ENCODE measurements at places on chromosomes 7 and 10. TPM values are rescaled to one million over a fixed set of nuclear protein-coding genes. Genes with fewer than 3 reads are reported as not detected.
A peak's percentile ranks its signal among the peaks of the same experiment; 100 is the strongest.

- no peaks in the 10 kb centered on the region for H3K4me1 ChIP-seq
- H3K27me3 ChIP-seq: no peaks in the 10 kb centered on the region
- H3K36me3 ChIP-seq: no peaks in the 10 kb centered on the region
- no peak overlapping the region for H3K4me3 ChIP-seq
- DNase-seq: peak; percentile 84
These were observed 19.1 kb downstream of the DPYSL4 start for GRCh38 chr10:132205650-132206376.

The ITPRID1 gene
- total RNA-seq: not detected

GRCh38 chr10:74787457-74787856, 38.9 kb upstream of the KAT6B start:
- no peaks in the 10 kb centered on the region for H3K4me1 ChIP-seq
- no peak for DNase-seq
- H3K36me3 ChIP-seq: no peaks in the 10 kb centered on the region
- no peak overlapping the region for H3K4me3 ChIP-seq

- DNase-seq: no peak
- H3K36me3 ChIP-seq: no peaks in the 10 kb centered on the region
- peaks cover 10% of the 10 kb centered on the region for H3K4me1 ChIP-seq
These were observed 20.3 kb upstream of the CD36 start for GRCh38 chr7:80618096-80618495.

DNA sequence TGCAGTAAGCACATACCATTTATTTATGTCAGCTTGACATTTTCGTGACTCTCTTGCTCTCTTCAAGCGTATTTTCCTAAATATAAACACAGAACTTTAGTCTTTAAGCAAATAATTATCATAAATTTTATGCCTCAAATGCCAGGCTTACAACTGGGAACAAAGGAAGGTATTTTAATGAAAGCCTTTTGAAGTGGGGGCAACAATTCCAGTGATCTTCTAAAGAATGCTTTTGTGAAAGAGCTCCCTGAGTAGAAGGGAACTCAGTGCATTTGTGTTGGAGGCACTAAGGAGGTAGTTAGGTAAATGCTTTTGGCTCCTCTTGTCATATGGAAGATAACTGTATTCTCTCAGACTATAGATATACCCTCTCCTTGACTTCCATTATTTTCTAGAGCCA, 104.9 kb downstream of the VPS50 start:
- peaks cover 2% of the 10 kb centered on the region for H3K4me1 ChIP-seq
- no peak for DNase-seq
- no peaks in the 10 kb centered on the region for H3K36me3 ChIP-seq
- H3K4me3 ChIP-seq: no peak overlapping the region
- H3K27me3 ChIP-seq: no peaks in the 10 kb centered on the region

The CCDC136 gene
- 7.2 TPM for total RNA-seq

The LMBR1 gene
- 44.8 TPM for total RNA-seq

- H3K27me3 ChIP-seq: no peaks in the 10 kb centered on the region
- H3K4me1 ChIP-seq: no peaks in the 10 kb centered on the region
- H3K27ac ChIP-seq: no peak overlapping the region
- H3K4me3 ChIP-seq: no peak overlapping the region
These were observed 6.5 kb downstream of the C10orf95 start for GRCh38 chr10:102444851-102445250.

The IQUB gene
- 0.88 TPM for total RNA-seq

DNA sequence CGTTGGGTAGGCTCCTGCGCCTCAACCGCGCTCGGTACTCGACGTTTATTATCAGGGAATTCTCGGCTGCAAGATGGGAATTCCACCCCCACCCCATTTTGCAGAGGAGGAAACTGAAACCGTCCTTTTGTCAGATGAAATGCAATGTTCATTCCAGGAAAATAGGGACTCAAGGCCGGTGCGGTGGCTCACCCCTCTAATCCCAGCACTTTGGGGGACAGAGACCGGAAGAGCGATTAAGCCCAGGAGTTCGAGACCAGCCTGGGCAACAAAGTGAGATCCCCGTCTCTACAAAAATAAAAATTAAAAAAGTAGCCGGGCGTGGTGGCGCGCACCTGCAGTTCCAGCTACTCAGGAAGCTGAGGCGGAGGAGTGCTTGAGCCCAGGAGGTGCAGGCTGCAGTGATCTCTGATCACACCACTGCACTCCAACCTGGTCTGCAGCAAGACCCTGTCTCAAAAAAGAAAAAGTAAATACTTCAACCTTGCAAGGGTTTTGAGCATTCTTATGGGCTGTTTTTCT, 720 bp upstream of the RFC2 start:
- no peak for DNase-seq
- H3K27ac ChIP-seq: peak overlapping the region; percentile 98
- peak overlapping the region; percentile 99 for H3K4me3 ChIP-seq
- H3K36me3 ChIP-seq: peaks cover 5% of the 10 kb centered on the region

GRCh38 chr7:30467271-30467670, 11.3 kb downstream of the NOD1 start:
- DNase-seq: no peak
- H3K4me3 ChIP-seq: no peak overlapping the region
- H3K27me3 ChIP-seq: no peaks in the 10 kb centered on the region
- no peaks in the 10 kb centered on the region for H3K36me3 ChIP-seq

- no peaks in the 10 kb centered on the region for H3K4me1 ChIP-seq
- no peaks in the 10 kb centered on the region for H3K27me3 ChIP-seq
- H3K27ac ChIP-seq: no peak overlapping the region
- DNase-seq: no peak
These were observed 553.6 kb upstream of the GHITM start for GRCh38 chr10:83585686-83586085.

DNA sequence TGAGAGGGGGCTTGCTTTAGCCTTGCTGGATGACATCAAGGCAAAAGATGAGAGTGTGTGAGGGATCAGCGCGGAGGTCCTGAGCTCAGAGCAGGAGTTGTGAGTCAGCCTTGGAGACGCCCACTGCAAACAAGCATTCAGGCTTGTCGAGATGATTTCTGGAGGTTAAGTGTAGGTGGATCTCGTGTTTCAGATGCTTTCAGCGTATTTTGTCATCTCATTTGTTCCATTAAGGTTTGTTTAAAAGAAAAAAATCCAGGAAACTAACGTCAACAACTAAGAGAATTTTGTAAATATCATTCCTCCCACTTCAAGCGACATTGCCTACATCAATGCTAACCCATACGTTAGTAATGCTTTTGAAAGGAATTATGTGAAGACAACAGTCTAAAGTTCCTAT, 715.4 kb upstream of the NRP1 start:
- H3K27ac ChIP-seq: no peak overlapping the region
- peak; percentile 86 for DNase-seq
- no peaks in the 10 kb centered on the region for H3K36me3 ChIP-seq

The FRAT1 gene
- 3.8 TPM for total RNA-seq

- no peaks in the 10 kb centered on the region for H3K27me3 ChIP-seq
- H3K4me1 ChIP-seq: no peaks in the 10 kb centered on the region
- DNase-seq: no peak
- H3K27ac ChIP-seq: no peak overlapping the region
- no peaks in the 10 kb centered on the region for H3K36me3 ChIP-seq
- no peak overlapping the region for H3K4me3 ChIP-seq
These were observed 130.9 kb upstream of the CDK6 start for GRCh38 chr7:92967238-92967637.

GRCh38 chr7:7157177-7157886, 25.0 kb upstream of the C1GALT1 start:
- H3K4me3 ChIP-seq: peak overlapping the region; percentile 68
- no peaks in the 10 kb centered on the region for H3K36me3 ChIP-seq
- H3K27ac ChIP-seq: peak overlapping the region; percentile 97

GRCh38 chr7:516606-517456, 2.8 kb downstream of the PDGFA start:
- peak overlapping the region; percentile 91 for H3K4me3 ChIP-seq
- peak; percentile 99 for DNase-seq
- H3K36me3 ChIP-seq: no peaks in the 10 kb centered on the region
- peaks cover 39% of the 10 kb centered on the region for H3K4me1 ChIP-seq

The HOXA5 gene
- total RNA-seq: 5.8 TPM

GRCh38 chr10:75652146-75652740, 220.8 kb downstream of the LRMDA start:
- DNase-seq: no peak
- no peak overlapping the region for H3K27ac ChIP-seq
- H3K4me1 ChIP-seq: peaks cover 21% of the 10 kb centered on the region
- no peaks in the 10 kb centered on the region for H3K36me3 ChIP-seq
- no peak overlapping the region for H3K4me3 ChIP-seq

DNA sequence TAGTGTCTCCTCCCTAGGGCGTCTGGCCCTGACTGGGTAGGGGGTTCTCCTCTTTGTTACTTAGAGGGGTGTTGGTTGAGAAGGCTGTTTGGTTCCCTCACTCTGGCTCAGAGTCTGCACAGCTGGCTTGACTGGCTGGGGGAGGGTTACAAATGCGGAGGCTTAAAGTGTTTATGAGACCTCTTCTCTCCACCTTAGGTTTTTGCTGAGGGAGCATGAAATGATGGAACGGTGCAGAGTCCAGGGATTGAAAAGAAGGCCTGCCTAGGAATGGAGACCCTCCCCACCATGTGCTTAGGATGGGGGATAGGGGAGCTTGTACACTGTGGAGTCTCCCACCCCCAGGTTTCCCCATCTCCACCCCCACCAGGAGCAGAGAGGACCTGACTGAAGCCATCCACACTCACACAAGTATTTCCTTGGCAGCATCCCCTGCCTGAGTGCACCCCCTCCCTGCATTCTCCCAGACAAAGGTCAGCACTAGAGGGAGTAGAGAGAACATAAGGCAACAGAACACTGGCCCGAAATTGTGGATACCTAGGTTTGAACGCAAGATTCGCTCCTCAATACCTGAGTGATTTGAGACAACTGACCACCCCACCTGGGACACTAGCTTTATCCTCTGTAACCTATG, 1.7 kb upstream of the LDB1 start:
- no peak overlapping the region for H3K4me3 ChIP-seq
- peaks cover 40% of the 10 kb centered on the region for H3K4me1 ChIP-seq

DNA sequence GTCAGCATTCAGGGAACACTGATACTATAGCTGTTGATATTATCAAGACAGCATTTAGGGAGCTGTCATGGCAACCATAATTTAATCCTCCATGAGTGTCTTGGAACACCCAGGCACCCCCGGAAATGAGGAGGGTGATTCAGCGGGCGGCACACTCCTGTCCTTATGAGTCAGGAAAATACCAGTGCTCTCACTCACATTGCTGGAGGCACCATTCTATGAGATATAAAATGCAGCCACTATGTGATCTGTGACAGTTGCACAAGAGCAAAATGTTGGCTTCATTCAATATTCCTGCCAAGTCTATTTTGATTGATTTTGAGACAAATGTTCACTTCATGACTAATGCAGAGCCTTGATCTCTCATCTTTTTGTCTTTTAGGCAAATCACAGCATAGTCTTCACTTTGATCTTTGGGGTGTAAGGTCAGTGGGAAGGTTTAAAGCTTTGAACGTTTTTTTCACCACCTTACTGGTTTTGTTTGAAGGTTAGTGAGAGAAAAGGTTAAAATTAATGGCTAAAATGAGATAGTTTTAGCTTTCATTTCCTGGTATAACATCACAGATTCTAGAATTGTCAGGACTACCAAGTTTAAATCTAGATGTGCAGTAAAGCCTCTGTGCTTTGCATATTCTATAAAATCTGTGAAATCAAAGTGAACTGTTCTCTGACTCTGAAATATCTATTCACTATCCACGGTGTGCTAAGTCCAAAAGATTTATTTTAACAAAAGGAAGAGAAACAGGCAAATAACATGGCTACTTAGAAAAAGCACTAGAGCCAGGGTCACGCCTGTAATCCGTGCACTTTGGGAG, 12.4 kb upstream of the ARHGAP12 start:
- peaks cover 37% of the 10 kb centered on the region for H3K4me1 ChIP-seq
- H3K27ac ChIP-seq: peak overlapping the region; percentile 86
- DNase-seq: peak; percentile 84
- H3K36me3 ChIP-seq: no peaks in the 10 kb centered on the region
- no peak overlapping the region for H3K4me3 ChIP-seq

- H3K4me3 ChIP-seq: no peak overlapping the region
- DNase-seq: no peak
- H3K27ac ChIP-seq: no peak overlapping the region
- H3K36me3 ChIP-seq: no peaks in the 10 kb centered on the region
- peaks cover 31% of the 10 kb centered on the region for H3K27me3 ChIP-seq
- no peaks in the 10 kb centered on the region for H3K4me1 ChIP-seq
These were observed 825 bp downstream of the TMEM176A start for GRCh38 chr7:150801242-150801945.

GRCh38 chr10:5557799-5558771, 33.3 kb downstream of the CALML3 start:
- peaks cover 38% of the 10 kb centered on the region for H3K4me1 ChIP-seq
- H3K4me3 ChIP-seq: no peak overlapping the region
- no peak overlapping the region for H3K27ac ChIP-seq
- no peaks in the 10 kb centered on the region for H3K36me3 ChIP-seq

The CYP3A4 gene
- total RNA-seq: not detected

- H3K27ac ChIP-seq: no peak overlapping the region
- H3K4me3 ChIP-seq: no peak overlapping the region
- H3K4me1 ChIP-seq: peaks cover 1% of the 10 kb centered on the region
- DNase-seq: no peak
- H3K36me3 ChIP-seq: no peaks in the 10 kb centered on the region
- H3K27me3 ChIP-seq: no peaks in the 10 kb centered on the region
These were observed 202.7 kb downstream of the TAX1BP1 start for GRCh38 chr7:27942711-27943110.

The ANLN gene
- 12.7 TPM for total RNA-seq

GRCh38 chr10:62082271-62082656, 180.8 kb downstream of the ARID5B start:
- H3K27ac ChIP-seq: peak overlapping the region; percentile 90
- H3K4me3 ChIP-seq: no peak overlapping the region
- H3K36me3 ChIP-seq: peaks cover 49% of the 10 kb centered on the region
- no peaks in the 10 kb centered on the region for H3K27me3 ChIP-seq

GRCh38 chr10:31630861-31631567, 297.6 kb downstream of the ARHGAP12 start:
- H3K4me3 ChIP-seq: no peak overlapping the region
- no peaks in the 10 kb centered on the region for H3K4me1 ChIP-seq
- no peak overlapping the region for H3K27ac ChIP-seq
- H3K27me3 ChIP-seq: no peaks in the 10 kb centered on the region
- no peaks in the 10 kb centered on the region for H3K36me3 ChIP-seq

The PSD gene
- total RNA-seq: 0.72 TPM

The SEMA3E gene
- 0.29 TPM for total RNA-seq

GRCh38 chr10:97683556-97684367, 3.3 kb downstream of the AVPI1 start:
- peak; percentile 92 for DNase-seq
- H3K27me3 ChIP-seq: no peaks in the 10 kb centered on the region
- peak overlapping the region; percentile 96 for H3K27ac ChIP-seq
- peaks cover 5% of the 10 kb centered on the region for H3K36me3 ChIP-seq

The ACBD7 gene
- total RNA-seq: 0.72 TPM

GRCh38 chr10:86182150-86182549, 184.4 kb downstream of the GRID1 start:
- DNase-seq: no peak
- no peaks in the 10 kb centered on the region for H3K27me3 ChIP-seq
- H3K27ac ChIP-seq: no peak overlapping the region
- no peaks in the 10 kb centered on the region for H3K4me1 ChIP-seq

- no peaks in the 10 kb centered on the region for H3K27me3 ChIP-seq
- H3K4me1 ChIP-seq: peaks cover 14% of the 10 kb centered on the region
- peak overlapping the region; percentile 99 for H3K27ac ChIP-seq
These were observed 557 bp upstream of the TAX1BP1 start for GRCh38 chr7:27739301-27739908.

The GRM3 gene
- total RNA-seq: not detected

The SLC29A4 gene
- total RNA-seq: 1.1 TPM

The ZNHIT1 gene
- 66.0 TPM for total RNA-seq

Measured in osteoblast (primary cell).